Dermis blood vessel endothelial cell (primary cell): ENCODE measurements at places on chromosomes 3 and 15. TPM values are rescaled to one million over a fixed set of nuclear protein-coding genes. Genes with fewer than 3 reads are reported as not detected.

TGM5 gene
- not detected in 2 replicates for total RNA-seq

DNA sequence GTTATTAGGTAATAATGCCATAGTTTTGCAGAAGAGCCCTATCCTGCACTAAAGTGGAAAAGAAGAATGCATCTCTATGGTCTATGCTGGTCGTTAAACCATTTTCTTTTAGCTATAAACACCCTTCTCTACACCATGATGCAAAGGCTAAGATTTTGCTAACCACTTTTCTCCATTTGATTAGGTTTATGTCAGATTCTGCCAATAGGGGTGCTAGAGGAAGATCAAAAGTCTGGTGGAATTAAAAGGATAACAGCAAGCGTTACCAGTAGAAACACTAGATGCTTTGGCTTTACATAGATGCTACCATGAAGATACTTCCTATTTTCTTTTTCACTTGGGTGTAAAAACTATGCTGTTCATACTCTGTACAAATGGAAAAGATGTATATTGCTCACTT, 669.8 kb upstream of the ARPP21 start:
- no peak for DNase-seq

GRCh38 chr15:27043770-27044169, 72.8 kb downstream of the GABRG3 start:
- DNase-seq, result no peak

GRCh38 chr3:133092681-133093080, 54.5 kb downstream of the TMEM108 start:
- DNase-seq, result no peak

PCLAF gene
- 13.4 and 31.2 TPM in 2 replicates for total RNA-seq

RPSA gene
- 934 and 1,256 TPM in 2 replicates for total RNA-seq

DNA sequence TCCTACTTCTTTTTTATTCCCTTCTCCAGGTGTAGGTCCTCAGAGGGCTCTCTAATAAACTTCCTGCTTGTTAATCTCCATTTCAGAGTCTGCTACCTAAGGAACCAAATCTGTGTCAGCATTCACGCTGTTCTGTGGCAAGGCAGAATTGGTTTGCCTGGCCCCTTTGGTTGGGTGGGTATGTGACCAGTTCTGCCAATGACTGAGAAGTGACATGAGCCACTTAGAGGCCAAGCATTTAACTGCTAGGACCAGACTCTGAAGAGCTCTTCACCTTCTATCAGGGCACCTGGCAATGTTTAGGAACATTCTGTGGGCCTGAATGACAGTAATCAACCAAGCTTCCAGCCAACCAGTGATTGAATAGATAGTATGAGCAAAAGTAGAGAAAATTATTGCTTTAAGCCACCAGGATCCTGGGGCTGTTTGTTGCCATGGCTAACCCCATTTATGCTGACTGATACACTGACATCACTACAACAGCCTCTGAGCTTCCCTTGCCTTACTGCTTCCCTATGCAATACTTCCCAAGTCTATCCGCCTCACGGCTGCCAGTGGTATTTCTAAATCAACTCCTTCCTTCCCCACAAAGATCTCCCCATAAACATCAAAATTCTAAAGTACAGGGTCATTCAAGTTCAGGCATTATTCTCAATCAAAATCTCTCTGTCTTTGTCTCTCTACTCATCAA, 7.6 kb downstream of the FRMD4B start:
- no peak for DNase-seq

DNA sequence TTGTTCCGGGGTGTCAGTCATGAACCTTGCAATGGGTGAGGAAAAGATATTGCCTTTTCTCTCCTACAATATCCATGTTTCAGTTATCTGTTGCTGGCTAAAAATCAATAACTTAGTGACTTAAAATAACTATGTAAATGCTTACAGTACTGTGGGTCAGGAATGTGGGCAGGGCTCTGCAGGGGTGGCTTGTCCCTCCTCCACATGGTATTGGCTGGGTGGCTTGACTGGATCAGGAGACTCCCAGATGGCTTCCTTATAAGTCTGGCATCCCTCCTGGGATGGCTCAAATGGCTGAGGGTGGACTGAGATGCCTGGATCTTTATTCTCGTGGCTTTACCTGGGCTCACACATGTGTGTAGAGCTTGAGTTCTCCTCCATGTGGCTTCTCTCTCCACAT, 47.5 kb downstream of the GTPBP8 start:
- DNase-seq, result no peak
